ENCODE measurements at places on chromosomes 1 and 21.

- DNase-seq = no peak
These were observed 7.1 kb downstream of the UTS2 start for GRCh38 chr1:7845761-7846160.

DNA sequence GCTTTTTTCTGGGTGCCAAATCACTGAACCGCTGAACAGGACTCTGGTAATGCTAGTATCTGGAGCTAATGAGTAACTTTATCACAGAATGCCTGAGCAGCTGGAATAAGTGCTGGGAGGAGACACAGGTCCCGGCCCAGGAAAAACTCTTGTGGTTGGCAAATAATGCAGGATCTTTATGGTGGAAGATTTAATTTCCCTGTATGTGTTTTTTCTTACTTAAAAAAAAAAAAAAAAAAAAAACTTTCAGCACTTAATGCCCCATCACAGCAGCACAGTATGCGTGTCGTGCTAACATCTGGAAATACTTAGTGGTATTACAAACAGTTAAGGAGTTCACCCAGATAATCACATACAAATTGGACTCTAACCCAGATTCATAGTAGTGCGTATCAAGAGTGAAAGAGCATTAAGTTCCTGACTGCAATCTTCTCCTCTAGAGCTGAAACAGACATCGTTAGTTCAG is 220.7 kb downstream of the TOMM20 start:
- DNase-seq = peak; percentile 69

DNA sequence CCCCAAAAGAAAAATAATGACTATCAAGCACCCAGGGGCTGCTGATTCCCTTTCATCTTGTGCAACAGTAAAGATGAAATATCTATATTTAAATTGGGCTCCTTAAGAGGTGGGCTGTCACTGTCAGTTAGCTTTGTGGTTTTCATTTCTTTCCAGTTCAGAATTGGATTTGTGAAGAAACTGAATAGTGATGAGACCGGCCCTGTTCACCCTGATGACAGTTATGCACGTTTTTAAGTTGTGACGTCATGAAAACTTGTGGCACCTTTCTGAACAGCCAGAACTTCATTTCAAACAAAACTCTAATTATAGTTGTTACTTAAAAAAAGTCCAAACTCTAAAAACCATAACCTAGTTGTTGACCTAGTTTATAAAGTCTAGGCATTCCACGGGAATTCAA is 125.9 kb downstream of the RUNX1 start:
- no peak for DNase-seq

DNA sequence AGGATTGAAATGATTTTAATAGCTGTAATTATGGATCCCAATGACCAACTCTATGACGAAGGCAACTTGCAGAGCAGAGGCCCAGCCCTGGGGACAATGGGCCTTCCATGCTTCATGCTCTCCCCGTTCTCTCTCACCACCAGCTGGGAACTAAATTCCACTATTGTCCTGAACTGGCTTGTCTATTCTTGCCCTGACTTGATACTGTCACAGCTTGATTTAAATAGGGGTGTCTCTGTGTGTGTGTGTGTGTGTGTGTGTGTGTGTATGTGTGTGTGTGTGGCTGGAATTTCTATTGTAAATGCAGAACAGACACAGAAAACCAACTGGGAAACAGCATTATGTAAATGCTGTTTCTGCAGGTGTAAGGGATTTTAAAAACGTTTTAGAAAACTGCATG is 57.0 kb downstream of the SLC22A15 start:
- DNase-seq = peak; percentile 51

DNA sequence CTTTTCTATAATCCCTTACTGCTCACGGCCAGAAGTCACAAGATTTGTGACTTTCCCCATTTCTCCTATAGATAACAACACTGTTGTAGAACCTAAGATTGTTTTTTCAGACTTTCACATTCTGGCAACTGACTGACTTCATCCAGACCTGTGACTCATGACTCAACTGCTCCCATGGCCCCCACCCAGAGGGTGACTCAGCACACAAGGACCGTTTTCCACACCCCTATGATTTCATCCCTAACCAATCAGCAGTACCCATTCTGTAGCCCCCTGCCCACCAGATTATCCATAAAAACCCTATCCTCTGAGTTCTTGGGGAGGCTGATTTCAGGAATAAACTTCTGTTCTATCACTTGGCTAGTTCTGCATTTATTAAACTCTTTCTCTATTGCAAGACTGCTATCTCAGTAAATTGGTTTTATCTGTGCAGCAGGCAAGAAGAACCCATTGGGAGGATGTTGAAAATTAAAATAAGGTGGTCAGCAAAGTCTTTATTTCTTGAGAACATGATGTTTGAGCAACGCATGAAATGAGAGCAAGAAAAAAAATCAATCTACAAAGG is 79.7 kb downstream of the NGF start:
- DNase-seq = no peak

GRCh38 chr1:39509360-39510009 is 18.0 kb downstream of the BMP8A start:
- DNase-seq = peak; percentile 32

GRCh38 chr1:89198081-89198480 is 661 bp downstream of the GBP4 start:
- DNase-seq = no peak

Data from tongue (tissue), 3 donors.